D721Med (cell line): ENCODE measurements at places on chromosomes 2 and 18.

DNA sequence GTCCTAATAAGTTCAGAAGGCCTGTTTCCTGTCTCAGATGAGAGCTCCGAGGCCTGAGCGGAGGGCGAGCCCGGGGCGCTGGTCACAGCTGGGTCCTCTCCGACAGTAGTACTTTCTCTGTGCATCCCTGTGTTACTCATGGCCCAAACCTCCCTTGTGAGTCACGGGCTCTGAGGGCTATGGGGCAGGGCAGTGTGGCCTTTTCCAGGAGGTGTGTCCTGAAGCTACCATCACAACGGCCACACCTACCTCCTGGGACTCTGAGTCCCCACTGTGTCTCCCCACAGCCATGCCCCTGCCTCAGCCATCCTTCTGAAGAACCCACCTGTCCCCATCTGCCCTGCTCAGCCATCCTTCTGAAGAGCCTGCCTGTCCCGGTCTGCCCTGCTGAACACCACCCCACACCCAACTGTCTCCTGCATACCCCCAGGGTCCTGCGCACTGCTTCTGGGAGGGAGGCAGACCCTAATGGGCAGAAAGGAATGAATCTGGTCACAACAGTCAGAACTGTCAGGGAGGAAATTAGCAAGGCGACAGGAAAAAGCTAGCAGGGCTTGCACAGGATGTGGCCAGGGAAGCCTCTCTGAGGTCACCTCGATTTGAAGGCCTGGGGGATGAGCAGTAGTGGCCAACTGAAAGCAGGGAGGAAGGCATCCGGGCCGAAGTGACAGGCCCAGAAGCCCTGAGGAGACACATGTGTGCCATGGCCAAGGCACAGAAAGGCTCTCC, 145.4 kb upstream of the RIOK3 start:
- DNase-seq: no peak

GRCh38 chr2:217834744-217835513, 167.9 kb downstream of the TNS1 start:
- DNase-seq: no peak

DNA sequence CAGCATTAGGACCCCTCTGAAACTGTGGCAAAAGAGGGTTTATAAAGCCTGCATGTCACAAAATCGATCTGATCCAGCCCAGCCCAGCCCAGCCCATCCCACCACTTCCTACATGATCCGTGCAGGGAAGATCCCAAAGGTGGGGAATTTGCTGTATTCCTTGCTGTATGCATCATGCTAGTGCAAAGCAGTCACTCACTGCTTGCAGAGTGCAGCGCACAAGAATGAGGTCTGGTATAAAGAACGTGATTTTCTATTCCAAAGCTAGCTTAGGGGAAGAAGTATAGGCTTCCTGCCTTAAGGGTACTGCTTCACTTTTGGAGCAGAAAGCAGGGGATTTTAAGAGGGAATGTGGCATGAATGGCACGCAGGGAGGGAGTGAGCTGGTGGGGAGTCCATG, 18.9 kb upstream of the SERPINB11 start:
- DNase-seq: no peak

GRCh38 chr18:75211626-75211952, 992 bp downstream of the TSHZ1 start:
- no peak for DNase-seq

- no peak for DNase-seq
Observed at GRCh38 chr2:237165405-237166276, 80.0 kb downstream of the COPS8 start.

DNA sequence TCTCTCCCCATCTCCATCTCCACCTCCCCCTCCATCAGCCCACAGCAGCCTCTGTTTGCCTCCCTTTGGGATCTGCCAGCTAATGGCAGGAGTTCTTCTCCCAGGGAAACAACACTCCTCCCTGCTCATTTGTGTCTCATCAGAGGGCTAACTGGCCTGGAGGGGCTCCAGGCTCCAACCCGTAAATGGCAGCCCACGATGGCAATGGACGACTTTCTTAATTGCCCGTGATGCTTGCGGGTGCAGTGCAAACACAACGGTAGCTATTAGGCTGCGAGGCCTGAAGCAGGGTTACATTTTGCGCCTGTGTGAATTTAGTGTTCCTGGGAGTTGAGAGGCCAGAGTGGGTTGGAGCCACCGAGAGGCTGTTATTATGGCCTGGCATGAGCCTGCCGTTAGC, 285.1 kb downstream of the TNS1 start:
- DNase-seq: no peak

DNA sequence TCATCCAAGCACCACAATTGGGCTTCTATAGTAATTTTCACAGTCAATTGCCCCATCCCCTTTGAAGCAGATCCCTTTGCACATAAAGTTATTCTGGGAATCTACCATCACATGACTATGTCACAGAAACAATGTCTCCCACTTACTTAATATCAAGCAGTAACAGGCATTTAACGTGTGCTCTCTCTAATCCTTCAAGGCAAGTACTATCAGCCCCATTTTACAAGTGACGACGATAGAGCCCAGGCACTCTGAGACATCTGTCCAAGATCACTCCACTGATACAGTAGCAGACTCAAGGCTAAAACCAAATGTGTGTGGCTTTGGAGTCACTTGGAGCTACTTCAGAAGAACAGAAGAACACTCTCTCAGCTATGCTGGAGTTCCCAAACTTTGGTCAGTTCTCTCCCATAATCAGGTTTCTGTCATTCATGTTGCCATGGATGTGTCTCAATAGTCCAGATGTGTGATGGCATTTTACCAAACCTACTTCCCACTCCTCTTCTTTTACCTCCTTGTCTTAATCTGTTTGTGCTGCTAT, 39.7 kb downstream of the PID1 start:
- no peak for DNase-seq
